ENCODE measurements at places on chromosomes 2 and 18.

GRCh38 chr2:229591611-229592010 is 122.7 kb downstream of the DNER start:
- DNase-seq, result no peak

- no peak for DNase-seq
Observed at GRCh38 chr18:10814336-10814735, 288.5 kb downstream of the NAPG start.

GRCh38 chr2:47799031-47799609 is 16.2 kb downstream of the MSH6 start:
- no peak for DNase-seq

DNA sequence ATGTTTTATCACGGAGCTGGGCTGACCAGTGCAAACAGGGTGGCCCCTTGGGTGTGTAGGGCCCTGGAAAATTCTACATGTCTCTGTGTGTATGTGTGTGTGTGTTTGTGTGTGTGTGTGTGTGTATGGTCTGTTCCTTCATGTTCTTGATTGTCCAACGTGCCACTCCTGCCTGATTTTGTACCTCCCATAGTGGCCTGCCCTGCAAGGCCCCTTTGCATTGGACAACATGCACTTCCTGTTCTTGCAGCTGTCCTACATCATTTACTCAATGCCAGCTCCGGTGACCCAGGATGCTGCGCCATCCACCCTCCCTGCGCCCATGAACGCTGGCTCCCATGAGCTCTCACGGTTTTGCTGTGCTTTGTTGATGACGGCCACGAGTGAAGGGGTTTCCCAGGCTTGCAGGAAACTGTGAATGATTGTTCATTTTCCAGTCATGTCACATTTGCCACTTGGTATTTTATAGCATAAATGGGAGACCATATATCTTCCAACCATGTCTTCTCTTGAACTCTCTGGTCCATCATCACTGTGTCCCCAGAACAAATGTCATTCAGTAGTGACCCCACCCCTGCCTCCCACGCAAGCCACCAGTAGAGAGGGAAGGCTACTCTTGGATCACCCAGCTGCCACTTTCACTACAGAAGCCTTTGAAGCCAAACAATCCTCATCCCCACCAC is 69.7 kb upstream of the NCK2 start:
- no peak for DNase-seq

DNA sequence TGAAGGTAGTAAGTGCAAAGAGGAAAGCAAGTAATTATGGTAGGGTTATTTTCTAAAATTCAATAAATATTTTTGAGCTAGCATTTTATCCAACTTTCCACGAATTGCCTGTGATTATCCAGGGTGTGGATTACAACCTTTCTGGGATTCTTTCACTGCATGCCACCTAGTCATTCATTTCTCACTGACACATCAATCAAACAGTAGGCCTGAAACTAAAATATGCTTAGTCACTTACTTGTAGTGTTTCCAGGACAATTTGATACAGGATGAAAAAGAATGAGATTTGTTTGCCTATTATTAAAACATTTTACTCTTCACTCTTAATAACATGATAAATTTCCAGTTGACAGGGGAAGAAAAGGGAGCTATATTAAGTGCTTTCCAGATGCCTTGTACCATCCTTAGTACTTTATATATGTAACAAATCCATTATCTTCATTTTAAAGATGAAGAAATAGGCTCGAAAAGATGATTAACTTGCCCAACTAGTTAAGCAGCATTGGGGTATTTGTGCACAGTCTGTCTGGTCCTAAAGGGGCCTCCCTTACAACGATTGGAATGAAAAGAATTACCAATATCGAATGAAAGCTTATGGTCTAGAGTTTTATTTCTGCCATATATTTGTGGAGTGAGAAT is 70.4 kb downstream of the KCTD1 start:
- peak; percentile 57 for DNase-seq

- no peak for DNase-seq
Observed at GRCh38 chr18:63892566-63892965, 5.1 kb downstream of the SERPINB2 start.

Data from umbilical cord (tissue), 2 donors.